ENCODE measurements at places on chromosomes 16 and 17. TPM values are rescaled to one million over a fixed set of nuclear protein-coding genes. Genes with fewer than 3 reads are reported as not detected.

DNA sequence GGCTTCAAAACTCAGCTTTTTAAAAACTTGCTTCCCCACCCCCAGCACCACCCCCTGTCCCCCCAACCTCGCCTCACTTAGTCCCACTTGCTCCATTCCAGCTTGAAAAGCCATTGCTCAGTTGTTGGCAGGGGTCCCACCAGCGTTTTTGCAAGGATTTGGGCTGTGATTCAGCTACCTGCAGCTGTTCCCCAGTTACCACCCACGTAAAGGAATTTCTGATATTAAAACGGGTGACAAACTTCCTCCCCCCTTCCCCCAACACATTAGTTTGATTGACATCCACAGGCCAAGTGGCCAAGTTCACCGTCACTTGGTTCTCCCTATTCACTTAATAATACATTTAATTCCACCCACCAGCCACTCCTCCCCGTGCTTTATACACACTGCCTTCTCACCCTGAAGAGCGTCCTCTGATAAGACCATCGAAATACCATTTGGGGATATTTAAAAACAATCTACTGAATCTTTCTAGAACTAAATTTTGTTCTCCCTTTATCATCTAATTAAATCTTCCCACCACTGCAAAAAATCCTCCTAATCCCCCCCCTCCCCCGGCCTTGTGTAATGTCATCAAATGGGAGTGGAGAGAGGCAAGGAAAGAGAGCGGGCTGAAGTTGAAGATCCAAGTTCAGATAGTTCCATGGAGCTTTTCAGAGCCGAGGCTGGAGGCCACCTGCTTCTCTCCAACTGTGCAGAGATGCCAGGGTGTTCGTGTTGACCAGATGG is 55.1 kb downstream of the SOX9 start:
- DNase-seq = no peak

GRCh38 chr16:73068541-73069401 is 20.8 kb upstream of the ZFHX3 start:
- DNase-seq = peak; percentile 95

- no peak for DNase-seq
Measured at GRCh38 chr17:56350592-56350991, 197.3 kb downstream of the ANKFN1 start.

The C16orf74 gene
- total RNA-seq = 5.8 TPM

DNA sequence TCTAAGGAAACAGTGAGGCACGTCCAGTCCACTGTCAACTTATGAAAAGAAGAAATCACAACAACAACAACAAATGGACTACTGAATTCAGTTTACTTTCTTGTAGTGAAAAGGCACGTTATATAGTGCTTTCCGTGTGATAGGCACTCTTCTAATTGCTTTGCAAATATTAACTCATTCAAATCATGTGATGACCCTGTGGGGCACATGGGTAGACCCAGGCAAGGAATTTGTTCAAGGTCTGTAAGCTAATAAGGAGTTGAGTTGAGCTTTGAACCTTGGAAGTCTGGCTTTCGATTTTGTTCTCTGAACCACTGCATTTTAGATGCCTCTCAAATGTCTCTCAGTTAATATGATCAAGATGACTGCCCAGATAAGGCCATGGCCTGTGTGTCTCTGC is 295.1 kb upstream of the RBFOX1 start:
- no peak for DNase-seq

DNA sequence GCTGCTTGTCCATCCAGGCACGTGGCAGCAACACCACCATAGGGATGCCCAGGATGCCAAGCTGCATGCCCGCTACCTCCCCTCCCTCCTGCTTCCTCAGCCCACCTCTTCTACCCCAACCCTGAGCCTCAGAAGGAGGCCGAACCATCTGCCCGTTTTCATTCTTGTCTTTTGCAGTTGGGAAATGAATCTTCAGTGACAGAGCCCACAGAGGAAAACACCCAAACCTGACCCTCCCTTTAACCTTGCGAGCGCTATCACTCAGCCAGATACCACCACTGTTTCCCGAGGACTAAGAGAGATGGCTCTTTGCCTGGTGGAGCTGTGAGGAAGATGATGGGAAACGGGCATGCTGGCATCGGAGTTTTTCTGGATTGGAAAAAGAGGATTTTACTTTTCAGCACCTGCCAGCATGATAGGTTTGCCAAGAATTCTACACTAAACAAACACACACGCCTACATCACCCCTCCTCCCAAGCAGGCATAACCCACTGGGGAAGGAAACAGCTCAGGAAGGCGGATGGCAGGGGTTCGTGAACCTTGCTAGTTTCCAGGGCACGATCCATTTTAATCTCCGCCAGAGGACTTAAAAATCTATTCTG is 457.4 kb downstream of the SLC39A11 start:
- DNase-seq = no peak

DNA sequence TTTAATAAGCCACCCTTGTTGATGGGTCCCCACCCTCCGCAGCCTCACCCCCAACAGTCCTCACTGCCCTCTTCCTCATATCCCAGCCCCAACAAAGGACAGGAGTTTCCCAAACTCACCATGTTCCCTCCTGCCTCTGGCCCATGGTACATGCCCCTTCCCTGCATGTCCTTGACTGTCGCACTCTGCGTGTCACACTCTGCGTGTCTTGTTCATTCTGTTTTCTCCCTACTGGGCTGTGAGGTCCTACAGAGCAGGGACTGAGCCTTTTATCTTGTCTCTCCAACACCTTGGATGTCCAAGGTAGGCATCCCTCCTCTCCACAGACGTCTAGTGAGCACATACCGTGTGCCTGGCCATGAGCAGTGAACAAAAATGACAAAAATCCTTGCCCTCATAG is 154.7 kb downstream of the SOCS1 start:
- no peak for DNase-seq

DNA sequence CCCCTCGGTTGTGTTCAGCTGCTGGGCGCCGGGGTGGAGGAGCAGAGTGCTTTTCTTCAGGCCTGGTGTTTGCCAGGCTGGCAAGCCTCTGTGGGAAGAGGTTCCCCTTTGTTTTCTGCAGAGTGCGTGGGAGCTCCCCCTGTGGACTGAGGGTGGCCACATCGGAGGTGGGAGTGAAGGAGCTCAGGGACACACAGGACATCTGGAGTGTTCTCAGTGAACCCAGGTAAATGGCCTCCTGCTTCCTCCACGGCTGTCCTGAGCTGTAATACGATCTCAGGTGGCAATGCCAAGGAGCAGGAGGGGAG is 39.2 kb upstream of the IRF8 start:
- no peak for DNase-seq

DNA sequence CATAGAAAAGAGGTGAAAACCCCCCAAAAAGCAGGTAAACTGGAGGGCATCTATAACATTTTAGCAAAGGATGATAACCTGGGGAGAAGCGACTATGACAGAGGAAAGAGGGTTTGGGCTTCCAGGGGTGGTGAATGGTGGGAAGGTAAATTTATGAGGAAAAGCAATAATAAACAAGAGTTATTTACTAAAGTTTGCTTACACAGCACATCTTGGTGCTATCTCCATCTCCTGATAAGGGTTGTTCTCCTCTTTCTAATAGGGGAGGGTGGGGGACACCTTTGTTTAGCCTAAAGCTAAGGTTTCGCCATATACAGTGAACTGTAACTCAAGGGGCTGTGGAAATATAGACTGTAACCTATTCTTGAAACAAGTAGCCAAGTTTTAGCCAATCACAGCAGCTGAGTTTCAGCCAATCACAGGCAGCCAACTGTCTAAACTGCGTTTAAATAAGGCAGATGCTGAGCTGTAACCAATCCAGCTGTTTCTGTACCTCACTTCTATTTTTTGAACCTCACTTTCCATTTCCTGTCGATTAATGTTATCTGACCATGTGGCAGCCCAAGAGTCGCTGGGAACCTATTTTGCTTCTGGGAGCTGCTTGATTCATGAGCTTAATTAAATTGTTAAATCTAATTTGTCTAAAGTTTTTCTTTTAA is 191.8 kb downstream of the MAP2K6 start:
- DNase-seq = no peak

The ZNF469 gene
- 0.12 TPM for total RNA-seq

DNA sequence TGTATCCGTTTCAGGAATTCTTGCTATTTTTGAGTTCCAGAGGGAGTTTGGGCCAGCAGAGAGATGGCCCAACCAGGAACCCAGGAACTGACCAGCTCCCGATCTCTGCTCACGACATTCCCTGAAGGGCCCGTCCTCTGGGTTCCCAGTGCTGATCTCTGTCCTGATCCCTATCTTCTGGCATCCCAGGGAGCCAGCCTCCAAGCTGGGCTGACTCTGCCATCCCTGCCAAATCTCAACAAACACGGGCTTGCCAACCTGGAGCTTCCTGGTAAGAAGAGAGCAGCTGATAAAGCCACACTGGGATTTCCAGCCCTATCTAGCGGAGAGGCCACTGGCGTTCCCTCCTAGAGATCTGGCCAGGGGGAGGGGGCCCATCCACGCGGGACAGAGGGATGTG is 16.2 kb downstream of the GPRC5B start:
- no peak for DNase-seq

The ZFHX3 gene
- total RNA-seq = 0.68 TPM

DNA sequence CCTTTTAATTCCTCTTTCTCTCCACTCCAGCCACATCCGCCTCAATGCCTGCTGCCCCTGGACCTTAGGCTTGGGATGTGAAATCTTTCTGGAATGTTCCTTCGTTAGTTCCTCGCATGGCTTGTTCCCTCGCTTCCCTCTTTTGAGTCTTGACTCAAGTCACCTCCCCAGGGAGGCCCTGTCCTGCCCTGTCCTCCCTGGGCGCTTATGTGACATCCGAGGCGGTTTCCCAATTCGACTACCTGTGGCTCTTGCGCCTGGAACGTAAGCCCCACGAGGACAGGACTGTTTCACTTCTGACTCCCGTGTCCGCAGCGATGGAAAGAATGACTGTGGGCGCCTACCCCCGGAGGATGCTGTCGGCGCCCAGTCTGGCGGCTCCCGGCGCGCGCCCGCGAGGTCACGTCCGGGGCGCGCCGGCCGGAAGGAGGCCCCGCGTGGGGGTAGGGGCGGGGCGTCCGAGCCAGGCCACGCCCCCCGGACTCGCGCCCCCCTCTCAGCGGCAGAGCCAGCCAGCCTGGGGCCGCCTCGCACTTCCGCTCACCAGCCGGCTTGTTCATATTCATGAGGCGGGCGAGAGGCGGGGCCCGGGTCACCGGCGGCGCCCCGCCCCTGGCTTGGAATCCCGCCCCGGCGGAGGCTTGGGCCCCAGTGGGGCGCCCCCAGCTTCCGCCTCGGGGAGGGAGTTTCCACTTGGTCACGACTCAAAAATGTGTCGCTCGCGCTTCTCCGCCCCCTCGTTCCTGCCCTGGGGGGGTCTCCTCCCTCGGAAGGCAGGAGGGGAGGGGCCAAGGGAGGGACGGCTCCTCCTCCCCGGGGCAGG is 8.4 kb upstream of the GLIS2 start:
- DNase-seq = peak; percentile 61

GRCh38 chr16:74030000-74030706 is 266.5 kb upstream of the PSMD7 start:
- DNase-seq = no peak

- peak; percentile 38 for DNase-seq
Measured at GRCh38 chr16:1244881-1245280, 4.4 kb downstream of the TPSAB1 start.

The CYB561 gene
- total RNA-seq = 30.9 TPM

GRCh38 chr17:67488768-67489167 is 111.7 kb downstream of the PITPNC1 start:
- DNase-seq = no peak

The TNFRSF13B gene
- not detected for total RNA-seq

The ZFP90 gene
- total RNA-seq = 7.2 TPM

DNA sequence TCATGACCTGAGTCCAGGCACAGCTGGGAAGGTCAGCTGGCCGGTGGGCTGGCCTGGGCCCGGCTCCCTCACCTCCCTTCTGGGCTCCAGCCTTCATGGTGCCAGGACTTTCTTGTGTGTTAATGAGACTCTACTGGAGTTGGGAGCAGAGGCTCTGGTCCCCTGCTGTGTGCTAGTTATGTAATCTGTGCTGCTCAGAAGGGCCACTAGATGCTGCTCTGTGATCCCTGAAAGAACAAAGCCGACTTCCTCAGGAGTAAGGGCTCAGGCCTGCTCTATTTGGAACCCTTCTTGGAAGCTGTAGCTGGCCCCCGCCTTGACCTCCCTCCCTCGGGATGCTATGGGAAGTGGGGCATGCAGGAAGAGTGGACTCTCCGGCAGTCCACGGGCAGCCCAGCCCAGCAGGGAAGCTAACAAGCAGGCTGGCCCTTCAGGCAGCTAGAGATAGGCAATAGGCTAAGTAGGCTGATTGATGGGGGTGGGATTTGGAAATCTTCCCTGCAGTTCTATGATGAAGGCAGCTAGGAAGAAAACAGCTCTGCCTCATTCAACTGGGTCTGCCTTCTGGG is 3.3 kb upstream of the CDK5R1 start:
- peak; percentile 68 for DNase-seq

GRCh38 chr17:10295728-10296343 is 77.0 kb downstream of the MYH13 start:
- DNase-seq = peak; percentile 54

DNA sequence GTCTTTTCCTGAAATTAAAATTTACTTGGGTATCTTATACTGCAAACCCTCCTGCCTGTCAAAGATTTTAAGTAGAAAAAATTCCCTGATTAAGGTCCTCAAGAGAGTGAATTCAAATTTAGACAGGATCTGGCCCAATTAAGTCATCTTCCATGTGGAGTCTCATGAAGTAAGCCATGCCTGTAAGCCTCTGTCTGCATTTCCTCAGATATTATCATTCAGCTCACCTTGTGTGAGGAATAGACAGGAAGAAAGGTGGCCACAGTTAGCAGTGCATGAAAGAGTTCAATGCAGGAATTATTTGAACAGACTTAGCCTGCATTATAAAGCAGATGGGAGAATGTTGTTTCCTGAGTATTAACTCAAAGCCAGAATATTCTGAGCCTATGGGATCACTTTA is 174.7 kb downstream of the HS3ST3A1 start:
- DNase-seq = no peak

The TCAP gene
- not detected for total RNA-seq

- DNase-seq = no peak
Measured at GRCh38 chr17:17876959-17877528, 40.3 kb upstream of the SREBF1 start.

All from H4 (cell line).